ENCODE measurements at places on chromosomes 5 and 9.
A peak's percentile ranks its signal among the peaks of the same experiment; 100 is the strongest.

- no peak for DNase-seq
Observed at GRCh38 chr5:116377276-116378006, 197.2 kb downstream of the SEMA6A start.

GRCh38 chr9:136295542-136296433 lies 8.1 kb downstream of the CCDC187 start:
- no peak for DNase-seq

DNA sequence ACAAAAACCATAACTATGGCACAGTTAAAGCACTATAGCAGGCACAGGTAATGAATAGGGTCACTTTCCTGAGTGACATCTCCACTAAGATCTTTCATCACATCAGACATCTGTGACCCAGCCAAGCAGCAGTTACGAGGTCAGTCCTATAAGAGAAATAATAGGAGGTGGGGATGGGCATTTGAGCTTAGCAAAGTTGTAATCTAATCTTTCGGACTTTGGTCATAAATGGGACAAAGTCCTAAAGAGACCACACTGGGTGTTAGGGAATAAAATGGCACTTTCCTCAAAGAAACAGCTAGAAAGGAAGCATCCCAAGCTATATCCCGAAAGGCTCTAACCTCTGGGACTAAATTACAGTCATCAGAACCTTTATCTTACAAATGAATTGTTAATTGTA lies 432.2 kb downstream of the PIK3R1 start:
- DNase-seq = no peak

DNA sequence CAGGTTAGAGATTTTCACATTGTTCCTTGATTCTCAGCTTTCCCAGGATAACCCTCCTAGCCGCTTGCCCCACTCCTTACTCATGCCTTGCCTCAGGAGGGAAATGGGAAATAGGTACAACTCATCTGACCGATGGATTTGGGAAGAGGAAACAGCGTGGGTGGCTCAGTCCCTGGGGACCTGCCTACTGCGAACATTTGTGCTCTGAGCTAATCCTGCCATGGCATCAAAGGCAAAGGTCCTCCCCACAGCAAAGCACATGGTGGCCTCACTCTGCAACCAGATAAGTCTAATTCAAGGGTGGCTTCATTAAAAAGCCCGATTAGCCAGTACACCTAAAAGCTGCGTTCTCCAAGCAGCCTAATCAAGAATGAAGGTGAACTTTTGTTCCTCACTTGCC lies 82.4 kb upstream of the ADRA1B start:
- no peak for DNase-seq

DNA sequence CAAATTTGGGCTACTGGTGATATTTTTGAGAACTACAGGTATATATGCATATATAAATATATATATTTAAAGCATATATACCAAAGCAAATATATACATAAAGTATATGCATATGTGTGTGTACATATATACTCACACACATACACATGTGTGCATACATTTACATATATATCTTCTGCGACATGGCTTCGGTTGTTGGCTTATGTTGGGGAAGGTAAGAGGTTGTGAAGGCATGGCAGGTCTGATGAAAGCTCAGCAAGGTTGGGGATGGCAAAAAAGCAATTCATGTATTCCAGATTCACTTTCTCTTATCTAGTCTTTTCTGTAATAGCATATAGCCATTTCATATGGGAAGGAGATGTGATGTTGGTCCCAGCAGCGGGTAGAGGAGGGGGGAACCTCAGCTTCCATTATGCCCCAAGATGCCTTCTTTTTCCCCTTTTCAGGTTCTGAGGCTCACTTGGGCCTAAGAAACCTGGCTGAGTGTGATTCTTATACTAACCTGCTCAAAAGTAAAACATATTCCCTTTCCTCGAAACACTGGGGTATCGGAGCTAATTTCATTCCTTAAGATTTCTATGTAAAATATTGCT lies 201.7 kb downstream of the MEF2C start:
- no peak for DNase-seq

GRCh38 chr9:13731637-13732036 lies 452.1 kb upstream of the MPDZ start:
- no peak for DNase-seq

DNA sequence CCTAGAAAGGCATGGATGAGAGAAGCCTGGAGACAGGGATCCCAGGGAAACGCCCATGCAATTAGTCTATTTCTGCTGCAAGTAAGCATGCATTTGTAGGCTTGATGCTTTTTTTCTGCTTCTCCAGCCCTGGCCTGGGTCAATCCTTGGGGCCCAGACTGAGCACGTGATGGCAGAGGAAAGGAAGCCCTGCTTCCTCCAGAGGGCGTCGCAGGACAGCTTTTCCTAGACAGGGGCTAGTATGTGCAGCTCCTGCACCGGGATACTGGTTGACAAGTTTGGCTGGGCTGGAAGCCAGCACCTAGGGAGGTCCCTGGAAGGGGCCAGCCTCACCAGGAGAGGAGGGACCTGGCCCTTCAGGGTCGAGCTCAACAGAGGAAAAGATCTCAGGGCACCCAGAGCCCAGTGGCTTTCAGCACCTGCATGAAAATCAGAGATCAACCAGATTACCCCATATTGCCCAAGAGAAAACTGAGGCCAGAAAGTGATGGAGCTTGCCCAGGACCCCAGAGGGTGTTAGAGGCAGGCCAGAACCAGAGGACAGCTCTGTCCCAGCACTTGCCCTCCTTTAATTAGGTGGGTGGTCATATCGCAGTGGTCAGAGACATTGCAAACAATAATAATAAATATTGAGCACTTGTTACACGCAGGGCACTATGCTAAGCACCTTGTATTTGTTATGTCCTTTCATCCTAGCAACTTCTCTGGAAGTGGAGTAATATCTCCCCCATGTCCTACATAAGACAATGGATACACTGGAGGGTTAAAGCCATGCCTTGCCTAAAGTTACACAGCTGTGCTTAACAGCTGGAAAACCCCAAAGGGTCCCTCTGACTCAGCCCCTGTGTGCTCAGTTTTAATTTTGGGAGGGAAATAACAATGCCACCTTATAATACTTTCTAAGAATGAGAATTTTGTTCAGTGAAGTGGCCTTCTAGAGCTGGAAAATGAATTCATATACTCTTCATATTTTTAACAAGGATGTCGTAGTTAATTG lies 67.1 kb downstream of the KLF4 start:
- peak; percentile 71 for DNase-seq

GRCh38 chr9:13596383-13596970 lies 317.0 kb upstream of the MPDZ start:
- no peak for DNase-seq

GRCh38 chr5:138468966-138469539 lies 3.8 kb downstream of the EGR1 start:
- DNase-seq = no peak

DNA sequence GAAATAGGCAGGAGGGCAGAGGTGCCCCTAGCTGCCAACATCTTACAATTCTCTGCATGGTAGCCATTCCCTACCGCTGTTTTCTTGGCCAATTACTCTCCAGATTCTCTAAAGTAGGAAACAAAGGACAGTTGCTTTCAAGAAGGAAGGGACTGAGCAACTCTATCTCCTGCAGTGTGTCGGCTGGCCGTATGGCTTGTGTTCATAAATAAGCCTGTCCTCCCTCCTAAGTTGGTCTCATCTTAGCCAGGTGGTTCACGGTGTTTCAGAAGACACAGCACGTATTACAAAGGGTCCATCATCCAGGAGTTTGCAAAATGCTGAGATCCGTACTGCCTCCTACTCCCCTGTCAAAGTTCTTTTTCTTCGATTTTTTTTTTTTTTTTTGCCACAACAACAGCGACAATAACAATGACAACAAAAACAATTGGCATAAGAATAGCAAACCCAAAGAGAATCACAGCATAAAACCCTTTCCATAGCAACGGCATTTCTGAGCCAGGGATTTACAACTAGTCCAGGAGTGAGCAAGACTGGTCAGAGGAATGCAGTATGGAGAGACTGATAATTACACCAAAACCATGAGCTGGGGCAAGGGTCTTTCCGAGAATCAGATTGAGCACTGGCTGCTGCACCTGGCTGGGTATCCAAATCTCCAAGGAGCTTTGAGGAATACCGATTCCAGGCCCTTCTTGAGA lies 212.8 kb downstream of the SLIT3 start:
- DNase-seq = no peak

DNA sequence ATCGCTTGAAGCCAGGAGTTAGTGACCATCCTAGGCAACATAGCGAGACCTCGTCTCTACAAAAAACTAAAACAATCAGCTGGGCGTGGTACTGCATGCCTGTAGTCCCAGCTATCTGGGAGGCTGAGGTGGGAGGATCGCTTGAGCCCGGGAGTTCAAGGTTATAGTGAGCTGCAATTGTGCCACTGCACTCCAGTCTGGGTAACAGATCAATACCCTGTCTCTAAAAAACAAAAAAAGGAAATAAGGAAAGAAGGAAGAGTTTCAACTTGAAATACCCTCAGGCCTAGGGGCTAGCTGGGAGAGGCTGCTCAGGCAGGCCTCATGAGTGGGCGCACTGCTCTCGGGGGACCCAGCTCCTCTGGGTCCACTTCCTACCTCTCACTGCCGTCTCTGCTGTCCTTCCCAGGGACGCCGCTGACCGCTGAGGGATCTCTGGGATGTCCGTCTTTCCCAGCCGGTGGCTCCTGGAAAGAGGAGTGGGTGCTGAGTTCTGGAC lies 56.4 kb downstream of the PRRT1B start:
- DNase-seq = no peak

DNA sequence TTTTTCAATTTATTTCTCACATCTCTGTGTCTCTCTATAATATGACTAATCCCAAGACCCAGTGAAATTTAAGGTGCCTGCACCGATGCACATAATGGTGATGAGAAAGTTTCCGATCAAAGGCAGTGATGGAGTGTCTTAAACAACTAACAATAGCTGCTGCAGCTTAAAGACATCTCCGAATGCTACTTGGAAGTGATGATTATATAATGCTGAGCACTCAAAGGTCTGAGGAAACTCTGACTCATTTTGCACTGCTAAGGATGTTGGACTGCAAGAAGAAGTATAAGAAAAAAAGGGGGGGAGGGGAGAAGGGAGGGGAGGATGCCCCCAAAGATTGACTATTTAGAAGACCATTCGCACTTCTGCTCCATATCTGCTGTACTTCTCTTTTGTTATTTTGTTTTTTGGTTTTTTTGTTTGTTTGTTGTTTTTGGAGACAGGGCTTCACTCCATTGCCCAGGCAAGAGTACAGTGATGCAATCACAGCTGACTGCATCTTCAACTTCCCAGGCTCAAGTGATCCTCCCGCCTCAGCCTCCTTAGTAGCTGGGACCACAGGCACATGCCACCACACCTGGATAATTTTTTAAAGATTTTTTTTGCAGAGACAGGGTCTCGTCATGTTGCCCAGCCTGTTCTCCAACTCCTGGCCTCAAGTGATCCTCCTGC lies 192.2 kb downstream of the HSD17B3 start:
- peak; percentile 73 for DNase-seq

DNA sequence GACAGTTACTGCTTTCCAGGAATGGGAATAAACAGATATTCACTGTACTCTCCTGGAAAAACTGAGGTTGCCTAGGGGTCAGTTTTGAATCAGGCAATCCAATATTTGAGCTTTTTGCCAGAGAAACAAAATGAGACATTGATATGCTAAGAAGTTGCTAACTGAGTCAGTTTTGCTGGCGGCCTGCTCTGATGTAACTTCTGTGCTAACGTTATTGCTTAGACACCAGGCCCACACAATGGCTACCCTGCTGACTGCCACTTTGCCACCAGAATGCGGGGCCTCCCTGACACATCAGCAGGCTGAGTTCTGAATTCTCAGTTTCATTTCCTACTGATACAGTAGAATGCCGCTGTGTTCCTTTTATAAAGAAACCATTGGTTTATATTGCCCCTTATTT lies 18.2 kb upstream of the ZNF618 start:
- no peak for DNase-seq

DNA sequence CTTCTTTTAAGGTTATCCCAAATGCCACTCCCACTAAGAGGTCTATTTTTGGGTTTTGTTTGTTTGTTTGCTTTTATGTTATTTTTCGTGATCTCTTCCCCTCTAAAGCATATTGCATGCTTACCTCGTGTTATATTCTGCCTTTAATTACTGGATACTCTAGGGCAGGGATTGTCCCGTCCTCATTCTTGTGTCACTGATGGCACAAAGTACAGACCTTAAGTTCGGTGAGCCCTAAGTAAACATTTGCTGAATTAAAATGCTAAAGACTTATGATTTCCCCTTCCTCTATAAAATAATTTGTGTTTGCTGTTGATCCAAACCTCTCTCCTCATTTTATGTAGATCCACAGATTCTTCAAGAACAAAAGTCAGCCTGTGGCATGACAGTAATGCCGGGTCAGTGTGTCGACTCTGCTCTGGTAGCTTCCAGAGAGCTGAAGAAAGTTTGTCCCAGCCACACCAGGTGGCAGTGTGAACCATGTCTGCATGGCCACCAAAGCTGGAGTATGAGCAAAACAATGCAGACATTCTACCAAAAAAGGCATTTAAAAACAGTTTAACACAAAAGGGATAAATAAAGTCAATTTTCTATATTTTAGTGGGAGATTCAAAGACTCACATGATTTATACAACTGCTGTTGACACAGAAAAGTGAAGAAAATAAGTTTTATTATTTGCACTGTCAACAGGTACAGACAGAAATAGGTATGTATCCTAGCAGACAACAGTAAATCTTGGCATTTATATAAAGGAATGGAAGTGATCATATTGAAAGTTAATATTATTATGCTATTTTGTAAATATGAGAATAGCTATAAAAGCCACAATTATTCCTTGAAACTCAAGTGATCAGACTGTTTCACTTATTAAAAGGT lies 17.9 kb upstream of the POC5 start:
- peak; percentile 3 for DNase-seq

DNA sequence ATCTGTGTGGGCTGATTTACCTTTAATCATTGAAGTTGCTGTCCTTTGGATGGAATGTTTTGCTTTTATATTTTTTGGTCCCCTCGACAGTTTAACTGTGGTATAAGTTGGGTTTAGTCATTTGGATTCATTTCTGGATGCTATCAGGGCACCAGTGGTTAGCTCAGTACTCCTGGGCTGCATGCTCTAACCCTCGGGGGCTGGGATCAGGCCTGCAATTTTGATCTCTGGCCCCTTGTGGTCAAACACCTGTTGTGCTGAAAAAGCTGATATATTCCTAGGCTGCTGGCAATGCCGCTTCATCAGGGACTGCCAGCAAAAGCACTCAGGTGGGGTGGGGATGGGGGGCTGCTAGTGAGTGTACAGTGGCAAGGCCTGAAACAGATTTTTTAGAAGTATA lies 440.4 kb upstream of the RIOK2 start:
- no peak for DNase-seq

DNA sequence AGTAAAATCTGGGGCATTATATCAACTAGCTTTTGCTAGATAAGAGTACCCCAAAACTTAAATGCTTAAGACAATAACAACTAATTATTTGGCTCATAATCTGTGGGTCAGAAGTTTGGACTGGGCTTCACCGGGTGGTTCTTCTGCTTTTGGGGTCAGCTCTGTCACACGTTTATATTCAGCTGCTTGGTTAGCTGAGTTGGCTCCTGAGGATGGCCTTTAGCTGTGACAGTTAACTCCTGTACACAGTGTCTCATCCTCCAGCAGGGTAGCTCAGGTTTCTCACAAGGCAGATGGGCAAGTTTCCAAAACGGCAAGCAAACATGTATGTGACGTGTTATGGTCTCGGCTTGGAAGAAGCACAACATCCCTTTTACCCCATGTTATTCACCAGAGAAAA lies 488.2 kb downstream of the TLE4 start:
- no peak for DNase-seq

- no peak for DNase-seq
Observed at GRCh38 chr5:58016877-58017276, 443.0 kb downstream of the PLK2 start.

GRCh38 chr5:74233571-74233970 lies 407.0 kb downstream of the ENC1 start:
- DNase-seq = peak; percentile 92

GRCh38 chr9:15873573-15874177 lies 320.8 kb downstream of the CCDC171 start:
- peak; percentile 64 for DNase-seq

GRCh38 chr5:99926463-99926862 lies 608.7 kb upstream of the FAM174A start:
- DNase-seq = no peak
